ENCODE measurements at places on chromosomes 11 and 22. TPM values are rescaled to one million over a fixed set of nuclear protein-coding genes. Genes with fewer than 3 reads are reported as not detected.

- H3K4me3 ChIP-seq: no peak overlapping the region
- peaks cover 24% of the 10 kb centered on the region for H3K36me3 ChIP-seq
- H3K27ac ChIP-seq: no peak overlapping the region
These were observed 38.2 kb downstream of the RNF141 start for GRCh38 chr11:10502770-10503169.

GRCh38 chr11:109096266-109096665 is 325.7 kb upstream of the C11orf87 start:
- DNase-seq: no peak
- no peak overlapping the region for H3K4me3 ChIP-seq
- no peaks in the 10 kb centered on the region for H3K27me3 ChIP-seq
- no peaks in the 10 kb centered on the region for H3K4me1 ChIP-seq
- H3K36me3 ChIP-seq: no peaks in the 10 kb centered on the region

Gene PDE3B
- total RNA-seq: 21.6 TPM

DNA sequence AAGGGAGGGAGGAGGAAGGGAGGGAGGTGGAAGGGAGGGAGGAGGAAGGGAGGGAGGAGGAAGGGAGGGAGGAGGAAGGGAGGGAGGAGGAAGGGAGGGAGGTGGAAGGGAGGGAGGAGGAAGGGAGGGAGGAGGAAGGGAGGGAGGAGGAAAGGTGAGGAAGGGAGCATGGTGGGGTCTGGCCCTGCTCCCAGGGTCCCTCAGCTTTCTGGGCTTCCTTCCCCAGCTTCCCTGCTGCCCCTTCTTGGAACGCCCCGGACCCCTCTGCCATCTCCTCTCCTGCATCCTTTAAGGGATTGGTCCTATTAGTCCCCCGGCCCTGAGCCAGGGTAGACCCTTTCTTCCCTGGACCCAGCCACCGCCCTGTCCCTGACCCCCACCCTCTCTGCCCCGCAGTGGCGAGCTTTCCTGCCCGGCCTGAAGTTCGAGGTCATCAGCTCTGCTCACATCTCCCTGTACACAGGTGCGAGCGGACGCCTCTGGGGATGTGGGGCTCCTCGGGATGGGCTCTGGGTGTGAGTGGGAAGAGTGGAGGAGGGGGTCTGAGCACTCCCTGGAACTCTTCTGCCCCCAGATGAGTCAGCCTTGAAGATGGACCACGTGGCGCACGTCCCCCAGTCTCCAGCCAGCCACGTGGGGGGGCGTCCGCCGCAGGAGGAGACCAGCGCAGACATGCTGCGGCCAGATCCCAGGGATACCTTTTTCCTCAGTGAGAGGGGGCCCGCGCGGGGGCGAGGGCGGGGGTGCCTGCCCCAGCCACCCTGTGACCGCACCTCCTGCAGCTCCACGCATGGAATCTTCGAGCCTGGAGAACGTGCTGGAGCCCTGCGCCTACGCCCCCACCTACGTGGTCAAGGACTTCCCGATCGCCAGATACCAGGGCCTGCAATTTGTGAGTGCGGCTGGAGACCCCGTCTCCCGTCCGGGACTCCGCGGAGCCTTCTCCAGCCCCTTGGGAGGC is 6.0 kb downstream of the B4GALNT4 start:
- H3K27ac ChIP-seq: no peak overlapping the region
- DNase-seq: no peak
- peaks cover under 1% of the 10 kb centered on the region for H3K4me1 ChIP-seq
- no peaks in the 10 kb centered on the region for H3K36me3 ChIP-seq
- H3K4me3 ChIP-seq: no peak overlapping the region

DNA sequence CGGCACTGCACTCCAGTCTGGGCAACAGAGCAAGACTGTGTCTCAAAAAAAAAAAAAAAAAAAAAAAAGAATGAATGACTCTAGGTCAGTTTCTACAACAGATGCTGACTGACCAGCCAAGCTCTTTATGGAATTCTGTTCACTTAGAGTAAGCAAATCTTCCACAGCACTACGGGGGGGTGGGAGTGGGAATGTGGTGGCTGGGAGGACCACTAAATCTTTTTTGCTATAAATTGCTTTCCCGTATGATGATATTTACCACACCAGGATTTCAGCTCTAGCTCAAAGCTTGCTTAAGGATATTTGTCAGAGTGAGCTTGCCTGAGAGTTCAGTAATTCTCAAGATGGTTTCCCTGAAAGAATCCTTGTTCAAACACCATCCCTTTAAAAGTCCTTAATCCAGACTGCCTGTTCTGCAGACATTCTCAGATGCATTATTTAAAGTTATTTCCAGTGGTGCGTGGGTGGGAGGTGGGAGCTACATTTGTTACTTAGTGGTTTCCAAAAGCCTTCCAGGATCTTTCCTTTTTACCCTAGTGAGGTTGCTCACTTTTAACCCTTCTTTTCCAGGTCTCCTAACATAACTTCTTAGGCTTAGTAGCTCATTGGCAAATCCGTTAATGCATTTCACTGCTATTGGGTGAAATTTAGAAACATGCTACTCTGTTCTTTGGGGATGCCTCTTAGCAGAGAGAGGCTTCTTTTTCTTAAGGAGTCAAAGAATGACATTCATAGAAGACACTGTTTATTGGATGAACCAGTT is 65.9 kb downstream of the UBASH3B start:
- H3K4me1 ChIP-seq: peaks cover 56% of the 10 kb centered on the region
- no peaks in the 10 kb centered on the region for H3K36me3 ChIP-seq
- H3K4me3 ChIP-seq: no peak overlapping the region
- H3K27ac ChIP-seq: peak overlapping the region; percentile 38

DNA sequence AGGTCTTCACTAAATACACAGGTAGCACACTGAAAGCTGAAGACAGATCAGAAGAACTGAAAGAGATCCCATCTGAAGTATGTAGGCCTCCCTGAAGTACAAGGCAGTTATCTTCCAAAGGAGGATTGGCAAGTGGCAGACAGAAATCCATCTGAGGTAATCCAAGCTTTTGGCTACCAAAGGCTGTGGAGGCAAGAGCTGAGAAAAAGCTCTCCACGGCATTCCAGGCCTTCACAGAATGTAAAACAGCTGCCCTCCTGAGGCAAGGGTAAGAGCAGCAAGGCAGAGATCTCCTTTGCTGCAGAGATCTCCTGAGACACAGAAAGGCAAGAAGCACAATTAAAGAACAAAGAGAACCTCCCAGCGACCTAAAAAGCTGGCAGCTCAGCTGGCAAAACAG is 19.1 kb downstream of the PIK3C2A start:
- H3K4me1 ChIP-seq: peaks cover 7% of the 10 kb centered on the region
- no peaks in the 10 kb centered on the region for H3K27me3 ChIP-seq
- no peak overlapping the region for H3K4me3 ChIP-seq
- H3K27ac ChIP-seq: no peak overlapping the region

Gene MFNG
- 101 TPM for total RNA-seq

- no peaks in the 10 kb centered on the region for H3K4me1 ChIP-seq
- DNase-seq: no peak
- no peak overlapping the region for H3K27ac ChIP-seq
- peaks cover 9% of the 10 kb centered on the region for H3K27me3 ChIP-seq
- H3K4me3 ChIP-seq: no peak overlapping the region
These were observed 288.5 kb downstream of the KIRREL3 start for GRCh38 chr11:126711977-126712625.

Gene OR51I2
- total RNA-seq: not detected

Gene SOX10
- not detected for total RNA-seq

- H3K27me3 ChIP-seq: peaks cover 1% of the 10 kb centered on the region
- DNase-seq: no peak
- no peak overlapping the region for H3K27ac ChIP-seq
- H3K4me3 ChIP-seq: no peak overlapping the region
- no peaks in the 10 kb centered on the region for H3K36me3 ChIP-seq
- H3K4me1 ChIP-seq: no peaks in the 10 kb centered on the region
These were observed 163.2 kb upstream of the NARS2 start for GRCh38 chr11:78737891-78738290.

- no peak overlapping the region for H3K4me3 ChIP-seq
- no peak overlapping the region for H3K27ac ChIP-seq
- peaks cover 10% of the 10 kb centered on the region for H3K27me3 ChIP-seq
- no peaks in the 10 kb centered on the region for H3K4me1 ChIP-seq
These were observed 224.0 kb upstream of the ISX start for GRCh38 chr22:34841911-34842310.

- no peak for DNase-seq
- H3K4me1 ChIP-seq: no peaks in the 10 kb centered on the region
- H3K36me3 ChIP-seq: no peaks in the 10 kb centered on the region
- no peaks in the 10 kb centered on the region for H3K27me3 ChIP-seq
- no peak overlapping the region for H3K4me3 ChIP-seq
- no peak overlapping the region for H3K27ac ChIP-seq
These were observed 309.6 kb downstream of the OPCML start for GRCh38 chr11:133222425-133223330.

DNA sequence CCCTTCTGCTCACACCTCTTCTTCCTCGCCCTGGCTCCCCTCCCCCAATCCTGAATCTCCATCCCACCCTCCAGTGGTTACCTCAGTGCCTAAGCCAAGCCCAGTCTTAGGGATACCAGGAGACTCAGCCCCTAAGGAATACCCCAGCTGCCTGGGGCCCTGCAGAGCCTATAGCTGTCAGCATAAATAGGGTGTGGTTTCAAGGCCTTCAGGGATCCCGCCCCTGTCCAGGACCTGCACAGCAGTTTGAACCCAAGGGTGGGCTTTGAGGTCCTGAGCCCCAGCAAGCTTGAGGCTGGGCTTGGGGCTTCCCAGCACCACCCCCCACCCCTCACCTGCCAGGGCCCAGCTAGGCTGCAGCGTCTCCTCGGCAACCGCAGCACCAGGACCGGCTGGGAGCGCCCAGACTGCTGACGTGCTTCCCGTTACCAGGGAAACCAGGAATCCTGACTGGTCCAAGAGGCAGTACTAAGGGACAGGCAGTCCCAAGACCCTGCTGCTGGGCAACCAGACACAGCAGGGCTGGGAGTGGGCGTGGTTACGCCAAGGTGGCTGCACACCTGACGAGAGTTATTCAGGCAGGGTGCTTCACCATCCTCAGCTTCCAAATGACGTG is 13.7 kb downstream of the APBB1 start:
- DNase-seq: no peak
- peaks cover 74% of the 10 kb centered on the region for H3K4me1 ChIP-seq
- H3K4me3 ChIP-seq: no peak overlapping the region
- peaks cover 18% of the 10 kb centered on the region for H3K36me3 ChIP-seq

DNA sequence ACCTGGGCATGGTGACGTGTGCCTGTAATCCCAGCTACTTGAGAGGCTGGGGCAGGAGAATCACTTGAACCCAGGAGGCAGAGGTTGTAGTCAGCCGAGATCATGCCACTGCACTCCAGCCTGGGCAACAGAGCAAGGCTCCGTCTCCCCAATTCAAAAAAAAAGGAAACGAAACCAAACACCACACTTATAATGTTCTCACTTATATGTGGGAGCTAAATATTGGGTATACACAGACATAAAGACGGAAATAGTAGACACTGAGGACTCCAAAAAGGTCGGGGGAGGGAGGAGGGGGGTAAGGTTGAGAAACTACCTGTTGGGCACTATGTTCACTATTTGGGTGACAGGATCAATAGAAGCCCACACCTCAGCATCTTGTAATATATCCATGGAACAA is 94.3 kb downstream of the GAB2 start:
- H3K4me3 ChIP-seq: no peak overlapping the region
- H3K27me3 ChIP-seq: no peaks in the 10 kb centered on the region
- no peak overlapping the region for H3K27ac ChIP-seq
- no peaks in the 10 kb centered on the region for H3K36me3 ChIP-seq
- peaks cover 38% of the 10 kb centered on the region for H3K4me1 ChIP-seq

DNA sequence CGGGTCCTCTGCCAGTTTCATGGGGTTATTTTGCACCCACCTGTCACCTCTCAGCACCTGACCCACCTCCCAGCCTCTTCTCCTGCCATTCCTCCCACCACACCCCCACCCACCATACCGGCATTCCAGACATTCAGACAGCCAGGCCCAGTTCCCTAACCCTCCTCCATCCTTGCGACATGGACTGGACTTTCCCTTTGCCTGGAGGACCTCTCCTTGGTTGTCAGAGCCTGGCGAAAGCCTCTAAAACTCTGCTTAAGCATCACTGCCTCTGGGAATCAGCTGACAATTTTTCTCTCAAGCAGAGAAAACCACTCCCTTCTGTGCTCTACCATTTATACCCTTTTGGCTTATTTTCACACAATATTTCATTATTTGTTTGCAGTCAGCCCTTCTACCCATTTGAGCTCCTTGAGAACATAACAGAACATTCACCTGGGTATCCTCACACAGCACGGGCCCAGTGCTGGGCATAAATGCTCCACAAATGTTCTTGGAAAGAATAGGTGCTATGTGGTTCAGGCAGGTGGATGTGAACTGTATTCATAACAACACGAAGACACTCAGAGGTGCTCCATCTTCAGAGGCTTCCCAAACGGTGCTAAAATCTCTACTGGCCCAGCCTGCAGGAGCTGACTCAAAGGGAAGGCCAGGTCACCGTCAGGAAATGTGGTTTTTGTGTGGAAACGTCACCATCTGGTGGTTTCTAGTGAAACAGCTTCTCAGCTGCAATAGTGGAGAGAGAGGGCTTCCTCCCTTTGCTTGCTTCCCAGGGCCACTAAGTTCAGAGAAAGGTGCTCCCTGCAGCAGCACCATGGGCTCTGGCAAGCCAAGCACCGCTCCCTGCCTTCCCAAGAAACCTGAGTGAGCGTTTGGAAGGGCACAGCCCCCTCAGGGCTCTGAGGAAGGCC is 10.4 kb downstream of the SPATA19 start:
- DNase-seq: peak; percentile 68
- no peak overlapping the region for H3K27ac ChIP-seq
- peaks cover 2% of the 10 kb centered on the region for H3K27me3 ChIP-seq
- peaks cover 10% of the 10 kb centered on the region for H3K4me1 ChIP-seq
- no peak overlapping the region for H3K4me3 ChIP-seq
- no peaks in the 10 kb centered on the region for H3K36me3 ChIP-seq

Gene KRTAP5-2
- not detected for total RNA-seq

- no peak overlapping the region for H3K27ac ChIP-seq
- peaks cover 5% of the 10 kb centered on the region for H3K27me3 ChIP-seq
- H3K4me3 ChIP-seq: no peak overlapping the region
- peaks cover 7% of the 10 kb centered on the region for H3K4me1 ChIP-seq
- no peak for DNase-seq
- no peaks in the 10 kb centered on the region for H3K36me3 ChIP-seq
These were observed 68.5 kb upstream of the SLC35C1 start for GRCh38 chr11:45736424-45736823.

Gene SCGB1A1
- total RNA-seq: not detected

DNA sequence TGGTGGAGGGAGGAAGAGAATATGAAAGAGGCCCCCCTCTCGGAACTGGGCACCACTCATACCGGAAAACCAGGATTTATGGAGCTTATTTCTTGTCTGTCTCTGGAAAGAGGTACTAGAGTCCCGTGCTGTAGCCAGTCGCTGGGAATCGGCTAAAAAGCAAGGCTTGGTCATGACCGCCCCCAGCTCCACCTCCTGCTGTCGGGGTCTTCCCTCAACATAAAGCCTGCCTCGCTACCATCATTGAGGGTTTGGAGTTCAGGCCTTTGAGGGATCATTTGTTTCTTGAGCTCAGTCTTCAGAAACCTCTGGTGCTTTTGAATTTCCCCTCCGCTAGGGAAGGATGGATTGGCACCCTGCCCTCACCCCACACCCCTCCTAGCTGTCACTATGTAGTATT is 97.1 kb downstream of the TSPAN18 start:
- H3K27me3 ChIP-seq: no peaks in the 10 kb centered on the region
- peaks cover 2% of the 10 kb centered on the region for H3K36me3 ChIP-seq
- H3K4me1 ChIP-seq: peaks cover 4% of the 10 kb centered on the region
- no peak for DNase-seq
- no peak overlapping the region for H3K4me3 ChIP-seq

Gene ZDHHC5
- 56.8 TPM for total RNA-seq

Gene TYR
- not detected for total RNA-seq

Gene PGM2L1
- total RNA-seq: 7.0 TPM
